ENCODE measurements at places on chromosomes 5 and 9.

DNA sequence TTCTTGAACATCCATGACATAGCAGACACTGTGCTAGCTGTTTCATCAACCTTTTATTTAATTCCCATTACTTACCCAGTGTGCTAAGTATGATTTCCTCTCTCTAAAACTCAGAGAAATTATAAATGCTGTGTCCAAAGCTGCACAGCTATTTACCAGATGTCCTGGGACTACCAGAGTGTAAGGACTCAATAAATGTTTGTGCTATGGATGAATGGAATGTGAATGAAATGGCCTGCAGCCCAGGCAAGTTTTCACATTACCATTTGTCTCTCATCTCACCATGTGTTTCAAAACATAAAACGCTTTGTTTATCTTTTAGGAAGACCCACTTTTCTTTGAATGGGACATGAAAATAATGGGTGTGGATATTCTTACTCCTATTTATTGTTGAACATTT is 96.2 kb downstream of the ARHGEF28 start:
- DNase-seq = peak; percentile 31

- DNase-seq = no peak
Measured at GRCh38 chr5:146006470-146007190, 70.3 kb downstream of the SH3RF2 start.

GRCh38 chr5:56763711-56764466 is 51.5 kb upstream of the MAP3K1 start:
- DNase-seq = no peak

DNA sequence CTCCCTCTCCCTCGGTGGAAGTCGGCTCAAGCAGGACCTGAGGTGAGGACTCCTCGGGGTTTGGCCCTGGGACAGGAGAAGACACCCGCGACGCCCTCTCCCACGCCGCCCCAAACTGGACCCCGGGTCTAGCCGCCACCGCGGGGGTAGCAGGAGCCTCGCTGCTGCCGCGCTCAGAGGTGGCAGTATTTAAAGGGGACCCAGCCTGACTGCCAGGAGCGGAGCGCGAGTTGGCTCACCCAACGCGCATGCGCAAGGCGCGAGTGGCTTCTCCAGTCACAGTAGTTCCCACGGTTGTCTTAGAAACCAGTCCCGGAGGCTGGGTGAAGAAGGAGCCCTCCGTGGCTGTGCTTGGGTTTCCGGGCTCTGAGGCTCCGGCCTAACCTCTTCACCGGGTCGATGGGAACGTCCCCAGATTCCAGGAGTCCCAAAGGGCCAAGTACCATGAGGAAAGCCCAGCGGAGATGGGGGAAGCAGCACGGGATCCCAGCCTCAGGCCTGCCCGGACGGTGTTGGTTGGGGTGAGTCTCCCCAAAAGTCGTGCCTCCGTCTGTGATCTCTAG is 477.8 kb downstream of the SPATA31A7 start:
- no peak for DNase-seq

- no peak for DNase-seq
Measured at GRCh38 chr5:123783421-123783820, 271.4 kb downstream of the CSNK1G3 start.

- peak; percentile 51 for DNase-seq
Measured at GRCh38 chr9:114163517-114163951, 8.2 kb downstream of the COL27A1 start.

DNA sequence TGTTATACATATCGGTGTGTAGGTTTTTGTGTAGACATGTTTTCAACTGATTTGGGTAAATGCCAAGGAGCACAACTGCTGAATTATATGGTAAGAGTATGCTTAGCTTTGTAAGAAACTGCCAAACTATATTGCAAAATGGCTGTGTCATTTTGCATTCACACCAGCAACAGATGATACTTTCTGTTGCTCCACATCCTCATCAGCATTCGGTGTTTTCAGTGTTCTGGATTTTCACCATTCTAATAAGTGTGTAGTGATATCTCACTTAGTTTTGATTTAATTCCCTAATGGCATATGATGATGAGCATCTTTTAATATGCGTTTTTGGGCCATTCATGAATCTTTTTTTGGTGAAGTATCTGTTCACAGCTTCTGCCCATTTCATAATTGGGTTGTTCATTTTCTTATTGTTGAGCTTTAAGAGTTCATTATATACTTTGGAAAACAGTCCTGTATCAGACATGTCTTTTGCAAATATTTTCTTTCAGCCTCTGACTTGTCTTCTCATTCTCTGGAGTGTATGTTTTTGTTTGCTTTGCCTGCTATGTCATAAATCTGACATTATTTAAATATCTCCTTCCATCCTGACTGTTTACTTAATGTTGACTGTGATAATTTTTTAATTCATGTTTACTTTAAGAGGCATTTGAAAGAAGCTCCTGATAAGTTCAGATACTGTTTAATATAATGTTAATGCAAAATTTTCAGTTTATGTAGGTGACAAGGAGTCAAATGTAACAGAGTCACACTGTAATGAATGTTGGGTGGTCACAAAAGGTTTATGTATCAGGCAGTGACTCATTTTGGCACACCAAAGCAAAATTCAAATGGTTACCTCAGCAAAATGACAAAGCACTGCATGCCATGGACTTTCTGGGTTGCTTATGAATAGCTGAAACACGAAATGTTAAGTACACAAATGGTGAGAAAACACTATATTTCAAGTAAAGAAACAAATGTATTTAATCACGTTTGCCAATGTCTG is 181.1 kb upstream of the DAB2 start:
- peak; percentile 41 for DNase-seq

GRCh38 chr5:18000744-18001143 is 366.5 kb downstream of the TAF11L14 start:
- DNase-seq = no peak

- no peak for DNase-seq
Measured at GRCh38 chr9:7287065-7287464, 512.5 kb downstream of the DMAC1 start.

DNA sequence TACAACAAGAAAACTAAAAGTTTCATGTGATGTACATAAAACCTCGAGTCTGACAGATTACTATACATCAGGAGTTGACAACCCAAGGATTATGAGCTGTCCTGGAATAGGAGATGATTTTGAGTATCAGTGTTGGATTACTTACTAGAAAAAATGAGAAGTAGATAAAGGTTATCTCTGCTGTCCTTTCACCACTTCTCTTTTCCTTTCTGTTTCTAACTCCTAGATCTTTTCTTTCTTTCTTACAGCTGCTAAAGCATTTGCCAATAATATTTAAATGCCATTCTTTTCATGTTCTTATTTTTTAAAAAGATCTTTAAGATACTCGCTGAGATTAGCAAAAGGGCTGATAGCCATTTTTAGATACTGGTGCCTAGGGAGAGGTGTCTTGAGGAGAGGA is 14.8 kb downstream of the RBM27 start:
- no peak for DNase-seq

DNA sequence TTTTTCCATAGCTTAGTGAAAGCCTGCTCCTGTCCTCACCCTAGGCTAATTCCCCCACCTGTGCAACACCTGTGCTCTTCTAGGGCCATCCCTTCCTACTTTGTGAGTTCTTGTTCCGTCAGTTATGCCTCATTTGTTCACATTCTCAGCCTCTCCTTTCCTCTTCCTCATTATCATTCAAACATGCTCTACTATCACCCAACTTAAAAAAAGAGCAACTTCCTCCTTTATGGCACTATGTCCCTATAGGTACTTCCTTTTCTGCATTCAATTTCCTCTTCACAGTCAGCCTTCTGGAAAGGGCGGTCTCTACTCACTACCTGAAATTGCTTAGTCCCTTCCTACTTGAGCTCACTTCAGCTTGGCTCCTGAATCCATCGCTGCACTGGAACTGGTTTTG is 111.8 kb upstream of the LHFPL2 start:
- DNase-seq = no peak
